Stimulated activated CD4-positive, alpha-beta T cell treated with anti-CD3 and anti-CD28 coated beads, Interleukin-1b, Interleukin-23, amount 100 ng/mL, for 1 hour (primary cell): ENCODE measurements at places on chromosomes 5 and 9.

DNA sequence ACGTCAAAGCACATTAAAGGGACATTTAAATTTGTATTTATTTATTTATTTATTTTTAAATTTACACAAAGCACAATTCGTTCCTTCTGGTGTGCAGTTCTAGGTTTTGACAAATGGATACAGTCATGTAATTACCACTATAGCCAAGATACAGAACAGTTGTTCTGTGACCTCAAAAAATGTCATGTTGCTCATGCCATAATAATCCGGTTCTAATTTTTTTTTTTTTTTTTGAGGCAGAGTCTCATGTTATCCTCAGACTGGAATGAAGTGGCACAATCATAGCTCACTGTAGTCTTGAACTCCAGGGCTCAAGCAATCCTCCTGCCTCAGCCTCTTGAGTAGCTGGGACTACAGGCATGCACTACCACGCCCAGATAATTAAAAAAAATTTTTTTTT lies 7.8 kb downstream of the IGFBPL1 start:
- DNase-seq = no peak

GRCh38 chr9:130990978-130991777 lies 17.8 kb upstream of the LAMC3 start:
- DNase-seq = no peak

DNA sequence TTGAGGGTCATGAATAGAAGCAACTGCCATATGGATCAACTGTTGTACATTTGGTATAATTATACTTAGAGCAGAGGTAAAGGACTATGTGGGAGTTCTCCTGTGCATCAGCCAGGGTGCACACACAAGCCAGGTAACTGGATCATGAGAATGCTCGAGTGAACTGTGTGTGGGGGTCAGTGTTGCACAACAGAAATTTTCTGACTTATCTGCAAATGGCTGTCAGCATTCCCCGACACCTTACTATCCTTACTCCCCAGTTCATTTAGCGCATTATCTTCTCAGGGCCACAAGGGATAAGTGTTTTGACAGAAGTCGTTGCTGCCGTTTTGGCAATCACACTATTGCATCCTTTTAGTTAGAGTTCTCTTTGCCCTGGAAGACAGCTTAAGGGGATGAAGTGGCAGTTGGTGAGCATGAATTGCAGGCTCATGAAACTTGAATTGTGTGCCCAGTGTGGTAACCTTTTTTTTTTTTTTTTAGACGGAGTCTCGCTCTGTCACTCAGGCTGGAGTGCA lies 1.7 kb downstream of the CANX start:
- DNase-seq = no peak

- no peak for DNase-seq
Measured at GRCh38 chr9:122172131-122172530, 12.4 kb downstream of the MORN5 start.

DNA sequence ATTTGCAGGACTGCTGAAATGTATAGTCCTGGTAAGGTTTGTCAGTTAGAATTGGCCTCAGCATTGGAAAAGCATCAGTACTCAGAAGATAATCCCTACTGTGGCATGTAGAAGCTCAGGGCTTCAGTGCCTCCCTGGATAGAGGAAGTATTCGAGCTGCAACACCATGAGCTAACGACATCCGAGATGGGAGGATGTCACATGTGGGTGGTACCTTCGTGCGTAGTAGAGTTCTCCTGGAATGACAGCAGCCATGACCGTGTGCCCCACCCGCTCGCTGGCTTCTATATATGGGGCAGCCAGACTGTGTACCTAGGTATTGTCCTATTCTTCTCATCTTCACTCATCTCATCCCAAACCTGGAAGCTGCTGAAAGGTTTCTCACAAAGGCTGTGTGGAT lies 345.8 kb upstream of the KLF9 start:
- no peak for DNase-seq

GRCh38 chr5:143121135-143121475 lies 282.4 kb downstream of the NR3C1 start:
- DNase-seq = no peak

GRCh38 chr9:17906176-17906840 lies 327.4 kb downstream of the SH3GL2 start:
- no peak for DNase-seq

DNA sequence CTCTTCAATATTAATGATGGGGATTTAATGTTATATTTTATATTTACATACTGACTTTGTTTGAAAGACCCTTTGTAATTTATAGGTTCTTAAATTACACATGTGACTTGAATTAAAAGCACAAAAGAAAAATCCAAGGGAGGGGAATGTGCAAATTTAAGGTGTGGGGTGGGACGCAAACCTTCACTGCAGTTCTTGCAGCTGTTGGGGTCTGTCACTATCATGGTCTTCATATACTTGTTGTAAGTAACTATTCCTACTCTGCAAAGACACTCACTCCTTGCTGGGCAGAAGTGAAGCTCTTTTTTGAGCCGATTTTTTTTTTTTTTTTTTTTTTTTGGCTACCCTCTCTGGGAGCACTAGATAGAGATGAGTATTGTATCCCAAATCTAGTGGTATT lies 505.3 kb downstream of the ARHGEF28 start:
- no peak for DNase-seq

DNA sequence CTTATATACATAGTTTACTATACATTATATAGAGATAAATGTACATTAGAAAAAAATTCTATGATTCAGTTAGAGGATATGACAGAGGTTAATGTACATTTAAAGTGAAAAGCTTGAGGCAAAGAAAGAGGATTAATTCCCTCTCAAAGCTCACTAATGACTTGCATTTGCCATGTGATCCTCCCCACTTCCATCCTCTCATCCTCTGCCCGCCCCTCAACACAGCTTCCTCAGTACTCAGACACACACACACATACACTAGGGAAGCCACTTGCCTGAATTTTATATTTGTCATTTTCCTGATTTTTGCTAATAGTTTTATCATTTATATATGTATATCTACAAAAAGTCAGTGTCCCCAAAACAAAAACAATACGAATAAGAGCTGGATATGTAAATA lies 764.5 kb downstream of the EFNA5 start:
- DNase-seq = no peak

DNA sequence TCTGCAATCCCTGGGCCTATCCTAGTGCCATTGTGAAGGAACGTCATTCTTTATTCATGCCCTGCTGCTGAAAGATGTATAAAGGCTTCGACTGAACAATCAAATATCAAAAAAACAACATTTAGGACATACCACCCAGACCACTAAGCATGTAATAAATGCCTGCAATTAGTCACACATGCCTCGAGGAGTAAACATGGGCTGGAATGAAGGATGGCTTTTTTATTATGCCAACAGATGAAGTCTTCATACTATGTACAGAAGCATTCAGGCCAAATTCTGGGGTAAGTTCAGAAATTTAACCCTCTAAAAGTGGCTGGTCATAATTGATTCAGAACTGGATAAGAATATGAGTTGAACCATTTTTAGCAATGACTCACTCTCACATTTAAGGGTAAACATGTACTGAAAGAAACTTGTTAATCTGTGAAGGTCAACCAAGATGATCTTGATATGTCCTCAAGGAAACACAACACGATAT lies 38.1 kb downstream of the FAM240B start:
- no peak for DNase-seq
